ENCODE measurements at places on chromosomes 6 and 20. TPM values are rescaled to one million over a fixed set of nuclear protein-coding genes. Genes with fewer than 3 reads are reported as not detected.

TRIM15 gene
- polyA plus RNA-seq, result not detected

ANGPT4 gene
- polyA plus RNA-seq, result not detected

GMNN gene
- polyA plus RNA-seq, result 17.4 TPM

PTGIS gene
- polyA plus RNA-seq, result 8.1 TPM

SLC2A10 gene
- polyA plus RNA-seq, result 35.5 TPM

EEF1A2 gene
- 0.99 TPM for polyA plus RNA-seq

GRCh38 chr6:20481281-20481680, 53.0 kb upstream of the CDKAL1 start:
- DNase-seq, result no peak

GRCh38 chr6:82022614-82023129, 224.9 kb downstream of the IBTK start:
- DNase-seq, result peak; percentile 27

DNA sequence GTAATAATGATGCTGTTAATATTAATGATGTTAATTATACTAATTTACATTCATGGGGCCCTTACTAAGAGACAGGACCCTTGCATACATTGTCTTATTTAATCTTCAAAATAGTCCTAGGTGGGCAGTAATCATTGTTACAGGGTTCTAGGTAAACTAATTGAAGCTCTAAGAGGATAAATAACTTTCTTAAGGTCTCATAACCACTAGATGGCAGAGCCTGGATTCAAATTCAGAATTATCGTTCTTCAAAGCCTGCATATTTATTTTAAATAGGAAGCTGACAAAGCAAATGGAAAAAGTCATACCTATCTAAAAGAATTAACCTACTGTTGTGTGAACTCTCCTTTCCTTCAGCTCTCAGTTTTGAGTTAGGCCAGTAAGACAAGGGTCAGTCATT, 23.5 kb downstream of the PTCHD4 start:
- DNase-seq, result no peak

DNA sequence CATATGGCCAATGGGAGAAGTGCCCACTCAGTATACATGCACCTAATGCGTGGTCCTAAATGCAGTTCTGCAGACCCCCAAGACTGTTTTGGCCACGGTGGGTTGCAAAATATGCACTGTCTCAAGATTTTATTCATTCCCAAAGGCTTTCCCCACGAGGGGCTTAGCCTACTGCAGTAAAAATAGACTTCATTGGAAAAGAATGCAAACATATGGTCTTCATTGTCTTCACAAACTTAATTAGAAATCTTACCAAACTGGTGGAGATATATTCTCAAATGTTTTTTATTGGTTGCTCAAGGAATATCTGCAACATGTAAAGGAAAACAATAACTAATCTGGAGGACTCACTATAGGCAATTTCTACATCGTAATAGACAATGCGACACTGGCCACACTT, 31.6 kb upstream of the PRL start:
- no peak for DNase-seq

GRCh38 chr6:41721414-41721813, 14.0 kb downstream of the TFEB start:
- DNase-seq, result no peak

DNA sequence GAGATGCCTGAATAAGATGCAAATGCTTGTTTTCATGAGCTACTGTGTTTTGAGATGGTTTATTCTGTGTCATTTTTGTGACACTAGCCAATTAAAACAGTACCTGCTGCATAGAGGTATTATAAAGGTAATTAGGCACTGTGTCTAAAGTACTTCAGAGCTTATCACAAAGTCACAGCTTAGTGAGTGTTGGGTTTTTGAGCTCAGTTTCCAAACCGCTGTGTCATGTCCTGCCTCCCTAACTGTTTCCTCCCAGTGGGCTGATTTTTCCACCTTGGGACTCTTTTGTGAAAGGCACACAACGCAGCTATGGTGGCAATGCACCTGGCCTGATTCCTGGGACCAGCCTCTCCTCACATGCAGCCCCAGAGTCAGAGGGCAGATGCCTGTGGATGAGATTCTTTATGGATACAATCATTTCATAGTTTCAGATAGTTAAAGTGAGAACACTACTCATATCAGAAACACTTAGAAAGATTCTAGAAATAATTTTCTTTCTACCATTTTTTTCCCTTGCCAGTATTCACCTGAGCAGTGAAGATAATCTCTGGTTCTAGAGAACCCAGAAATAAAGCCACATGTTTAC, 41.3 kb upstream of the TAGAP start:
- no peak for DNase-seq

- peak; percentile 51 for DNase-seq
These were observed 18.1 kb downstream of the ACSS1 start for GRCh38 chr20:25039697-25040437.

GRCh38 chr20:43160941-43161340, 28.8 kb downstream of the PTPRT start:
- no peak for DNase-seq

GRCh38 chr6:3625149-3625979, 126.1 kb downstream of the PXDC1 start:
- no peak for DNase-seq

GRCh38 chr6:45619211-45619760, 241.6 kb upstream of the SUPT3H start:
- DNase-seq, result no peak

GRCh38 chr20:63628246-63628975, 1.5 kb upstream of the GMEB2 start:
- DNase-seq, result peak; percentile 16
